ENCODE measurements at places on chromosomes 2 and 18. TPM values are rescaled to one million over a fixed set of nuclear protein-coding genes. Genes with fewer than 3 reads are reported as not detected.

The DYNAP gene
- total RNA-seq, result not detected

DNA sequence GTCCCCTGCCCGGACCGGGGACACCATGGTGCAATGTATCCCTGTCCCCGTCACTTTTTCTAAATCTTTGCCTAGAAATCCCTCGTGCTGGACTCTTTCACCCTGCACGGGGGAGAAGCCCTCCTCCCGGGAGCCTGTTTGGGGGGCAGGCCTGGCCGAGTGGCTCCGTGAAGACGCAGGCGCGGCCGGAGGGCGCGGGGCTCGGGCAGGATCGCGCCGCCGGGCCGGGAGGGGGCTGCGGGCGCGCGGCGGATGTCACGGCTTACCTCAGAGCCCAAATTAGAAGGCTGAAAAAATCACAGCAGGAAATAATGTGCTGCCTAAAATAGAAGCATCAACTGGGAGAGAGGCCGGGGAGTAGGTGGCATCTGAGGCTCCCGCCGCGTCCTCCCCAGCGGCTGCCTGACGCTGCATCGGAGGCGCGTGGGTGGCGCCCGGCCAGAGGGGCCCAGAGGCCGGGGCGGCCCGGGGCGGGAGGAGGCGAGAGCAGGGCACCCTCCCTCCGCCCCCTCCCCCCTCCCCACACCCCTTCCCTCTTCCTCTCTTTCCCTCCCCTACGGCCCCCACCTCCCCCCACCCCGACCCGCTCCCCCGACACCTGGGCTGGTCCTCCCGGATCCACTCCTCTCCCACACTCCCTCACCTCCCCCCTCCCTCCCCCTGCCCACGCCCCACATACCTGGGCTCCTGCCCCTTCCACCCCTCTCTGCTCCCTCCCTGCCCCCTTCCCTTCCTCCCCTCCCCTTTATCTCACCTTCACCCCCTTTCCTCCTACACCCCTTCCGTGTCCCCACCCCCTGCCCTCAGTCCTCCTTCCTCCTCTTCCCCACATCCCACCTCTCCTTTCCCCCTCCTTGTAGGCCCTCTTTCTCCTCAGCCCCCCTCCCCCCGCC, 51.9 kb downstream of the SLC4A1AP start:
- DNase-seq, result peak; percentile 79

The RUFY4 gene
- total RNA-seq, result not detected

GRCh38 chr2:12236136-12236844, 480.4 kb upstream of the TRIB2 start:
- DNase-seq, result no peak

The LIPT1 gene
- 7.9 TPM for total RNA-seq

DNA sequence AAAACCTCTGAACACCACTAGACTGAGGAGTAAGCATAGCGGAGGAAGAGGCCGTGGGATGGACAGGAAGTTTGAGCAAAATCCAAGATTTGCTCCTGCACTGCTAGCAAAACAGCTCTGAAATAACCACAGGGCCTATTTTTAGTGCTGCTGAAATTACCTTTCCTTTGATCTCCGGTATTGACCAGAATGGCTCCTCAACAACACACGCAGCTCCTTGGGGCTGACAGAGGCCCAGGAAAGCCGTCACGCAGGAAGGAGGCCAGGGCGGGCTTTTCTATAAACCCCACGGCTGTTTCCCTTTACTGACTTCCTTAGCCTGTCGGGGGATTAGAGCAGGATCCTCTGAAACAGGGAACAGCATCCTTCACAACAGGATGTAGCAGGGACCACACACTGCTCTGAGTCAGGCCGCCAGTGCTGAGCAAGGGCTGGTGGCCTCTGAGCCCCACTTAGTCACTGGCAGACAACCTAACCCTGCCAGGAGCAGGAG, 80.8 kb upstream of the LCLAT1 start:
- DNase-seq, result no peak

DNA sequence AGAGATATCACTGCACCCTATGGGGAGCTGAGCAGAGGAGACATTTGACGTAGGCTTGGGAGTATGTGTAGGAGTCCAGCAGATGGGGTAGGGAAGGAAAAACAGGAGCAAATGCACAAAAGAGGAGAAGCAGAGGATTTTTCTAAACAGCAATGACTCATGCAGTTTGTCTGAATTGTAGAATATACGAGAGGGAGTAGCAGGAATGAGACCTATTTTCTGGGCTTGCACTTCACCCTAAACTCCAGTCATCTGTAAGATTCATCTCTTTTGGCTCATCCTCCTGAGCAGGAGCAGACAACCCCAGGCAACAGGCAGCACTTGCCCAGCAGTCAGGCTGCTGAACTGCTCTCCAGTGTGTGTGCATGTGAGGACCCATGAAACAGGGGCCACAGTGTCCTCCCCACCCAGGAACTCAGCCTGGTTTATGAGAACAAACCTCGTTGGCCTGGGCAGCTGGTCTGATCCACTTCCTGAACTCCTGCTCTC, 100.2 kb upstream of the CDC42EP3 start:
- DNase-seq, result no peak
